Testis (tissue), 5 donors: ENCODE measurements at places on chromosomes 6 and 20. TPM values are rescaled to one million over a fixed set of nuclear protein-coding genes. Genes with fewer than 3 reads are reported as not detected.

DNA sequence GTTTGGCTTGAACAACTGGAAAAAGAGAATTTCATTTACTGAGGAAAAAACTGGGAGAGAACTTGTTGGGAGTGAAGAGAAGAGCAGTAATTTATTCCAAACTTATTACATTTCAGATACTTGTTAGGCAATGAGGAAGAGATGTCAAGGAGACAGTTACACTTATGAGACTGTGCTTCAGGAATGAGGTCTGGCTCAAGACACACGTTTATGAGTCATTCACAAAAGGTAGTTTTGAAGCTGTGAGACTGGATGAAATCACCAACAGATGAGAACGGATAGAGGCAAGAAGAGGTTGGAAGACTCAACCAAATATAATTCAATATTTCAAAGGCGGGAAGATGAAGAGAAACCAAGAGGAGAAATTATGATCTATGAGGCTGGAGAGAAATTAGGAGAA is 70.6 kb upstream of the DEFB112 start:
- no peak for DNase-seq

DNA sequence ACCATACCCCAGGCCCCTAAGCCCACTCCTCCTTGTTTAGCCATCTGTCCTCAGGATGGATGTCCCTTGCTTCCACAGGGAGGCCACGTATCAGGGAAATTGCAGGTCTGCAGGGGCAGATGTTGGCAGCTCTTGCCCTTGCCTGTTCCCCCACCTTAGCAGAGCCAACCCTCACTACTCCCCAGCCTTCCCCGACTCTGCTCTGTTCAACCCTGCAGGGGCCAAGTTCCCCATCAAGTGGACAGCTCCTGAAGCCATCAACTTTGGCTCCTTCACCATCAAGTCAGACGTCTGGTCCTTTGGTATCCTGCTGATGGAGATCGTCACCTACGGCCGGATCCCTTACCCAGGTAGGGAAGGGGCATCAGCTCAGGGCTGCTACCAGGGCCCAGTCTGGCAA is 10.7 kb upstream of the TM9SF4 start:
- DNase-seq: no peak

Gene CTCFL
- 19.8 TPM for polyA plus RNA-seq

DNA sequence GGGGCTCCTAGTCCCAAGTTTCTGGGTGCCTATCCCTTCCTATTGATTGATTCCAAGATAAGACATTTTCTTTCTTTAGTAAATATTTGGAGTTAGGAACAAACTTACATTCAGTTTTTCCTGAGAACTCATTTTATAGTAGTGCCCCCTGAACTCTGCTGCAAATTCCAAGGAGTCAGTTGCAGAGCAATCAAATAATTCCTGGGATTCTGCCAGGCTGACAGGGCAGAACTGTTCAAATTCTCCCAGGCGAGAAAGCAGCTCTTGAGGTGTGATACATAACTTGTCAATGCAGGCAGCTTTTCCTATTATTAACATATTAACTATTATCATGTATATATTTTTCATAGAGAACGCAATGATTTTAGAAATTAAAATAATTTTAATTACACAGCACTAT is 15.9 kb upstream of the ZBTB24 start:
- DNase-seq: no peak

Gene SULF2
- polyA plus RNA-seq: 61.5 TPM

Gene WFDC10B
- 4.3 TPM for polyA plus RNA-seq

GRCh38 chr6:89927791-89928550 is 33.7 kb downstream of the GJA10 start:
- no peak for DNase-seq
